Stimulated activated CD4-positive, alpha-beta T cell treated with anti-CD3 and anti-CD28 coated beads, Interleukin-1b, Interleukin-23, amount 100 ng/mL, for 24 hours (primary cell): ENCODE measurements at places on chromosomes 1 and 21.

DNA sequence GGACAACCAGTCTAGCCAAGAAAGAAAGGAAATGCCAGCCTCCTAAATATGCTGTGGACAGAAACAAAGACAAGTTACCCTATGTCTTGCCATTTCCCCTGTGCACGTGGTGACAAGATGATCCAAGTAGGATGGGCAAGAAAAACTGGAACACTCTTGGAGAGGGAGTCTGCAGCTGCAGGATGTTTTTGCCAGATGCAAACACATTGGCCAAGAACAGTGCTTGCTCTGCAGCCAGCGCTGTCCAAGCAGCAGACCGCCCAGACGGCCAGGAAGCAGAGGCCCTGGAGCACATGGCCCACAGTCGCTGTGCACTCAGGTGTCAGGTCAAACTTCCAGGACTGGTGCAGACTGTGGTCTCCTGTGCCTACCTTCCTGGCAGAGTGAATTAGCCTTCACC lies 189.3 kb downstream of the SLC35F3 start:
- DNase-seq = no peak

DNA sequence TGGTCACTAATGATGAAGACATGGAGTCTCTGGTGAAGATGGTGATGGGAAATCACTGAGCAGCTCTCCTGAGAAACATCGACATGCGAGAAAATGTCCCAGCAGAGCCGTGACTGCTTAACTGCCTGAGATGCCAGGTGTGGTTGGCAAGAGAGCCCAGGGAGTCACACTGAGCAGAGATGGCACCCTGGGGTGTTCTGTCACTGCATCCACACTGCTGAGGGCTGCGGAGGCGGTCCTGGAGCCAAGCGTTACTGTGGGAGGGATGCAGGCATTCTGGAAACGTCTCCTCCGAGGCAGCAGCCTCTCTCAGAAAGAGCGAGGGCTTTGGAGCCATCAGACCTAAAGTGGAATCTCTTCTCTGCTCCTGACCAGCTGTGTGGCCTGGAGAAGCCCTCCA lies 57.2 kb downstream of the EPHB2 start:
- no peak for DNase-seq

GRCh38 chr1:68180441-68181164 lies 51.7 kb downstream of the WLS start:
- DNase-seq = no peak

- no peak for DNase-seq
Measured at GRCh38 chr1:230300322-230301301, 125.5 kb downstream of the PGBD5 start.

DNA sequence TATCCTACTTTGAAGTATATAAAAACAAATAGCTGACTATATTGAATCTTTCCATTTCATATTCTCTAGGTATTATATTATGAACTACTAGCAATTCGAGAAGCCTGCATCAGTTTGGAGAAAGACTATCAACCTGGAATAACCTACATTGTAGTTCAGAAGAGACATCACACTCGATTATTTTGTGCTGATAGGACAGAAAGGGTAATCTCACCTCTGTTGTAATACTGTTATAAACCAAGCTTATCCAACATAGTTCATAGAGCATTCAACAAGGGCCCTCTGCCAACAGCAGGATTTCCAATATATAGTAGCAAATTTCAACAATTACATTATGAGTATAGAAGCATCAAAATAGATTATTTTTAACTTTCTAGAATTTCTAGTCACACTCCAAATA lies 43.7 kb upstream of the TEKT2 start:
- DNase-seq = no peak

- DNase-seq = peak; percentile 47
Measured at GRCh38 chr21:45592208-45592619, 50.0 kb upstream of the SLC19A1 start.

DNA sequence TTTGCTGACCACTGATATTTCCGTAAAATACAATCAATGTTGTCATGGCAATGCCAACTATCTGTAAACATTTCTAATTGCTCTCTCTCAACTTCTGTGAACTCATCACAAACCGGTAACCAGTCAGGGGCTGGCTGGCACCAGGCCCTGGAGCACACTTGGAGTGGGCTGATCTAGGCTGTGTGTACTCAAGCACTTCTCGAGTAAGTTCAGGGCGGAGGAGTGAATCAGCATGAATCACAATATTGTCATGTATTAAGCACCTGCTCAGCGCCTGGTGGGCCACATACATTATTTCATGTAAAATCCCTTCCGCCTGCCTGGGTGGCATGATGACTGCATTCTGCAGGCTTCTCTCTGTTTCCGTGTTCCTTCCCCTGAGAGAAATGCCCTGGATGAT lies 212.4 kb downstream of the FOXD2 start:
- DNase-seq = no peak

GRCh38 chr1:3679098-3679555 lies 26.8 kb downstream of the TP73 start:
- no peak for DNase-seq

DNA sequence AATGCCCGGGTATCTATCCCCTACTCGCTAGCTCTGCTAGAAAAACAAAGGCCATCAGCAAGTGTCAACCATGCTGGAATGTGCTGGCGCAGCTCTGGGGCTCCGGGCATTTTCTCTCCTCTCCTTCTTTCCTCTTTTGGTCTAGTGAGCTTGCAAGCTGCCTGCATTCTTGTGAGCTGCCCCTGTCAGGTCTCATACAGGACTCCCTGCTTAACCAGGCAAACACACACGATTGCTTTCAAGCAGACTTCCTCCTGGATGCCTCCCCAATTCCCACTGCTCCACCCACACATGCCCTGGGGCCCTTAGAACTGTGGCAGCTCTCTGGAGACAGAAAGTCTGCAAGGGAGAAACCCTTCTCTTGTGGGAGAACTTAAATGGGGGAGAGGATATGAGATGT lies 35.7 kb upstream of the SUCO start:
- no peak for DNase-seq

- DNase-seq = peak; percentile 35
Measured at GRCh38 chr1:52403566-52404115, 582 bp downstream of the ORC1 start.

GRCh38 chr1:50348449-50349241 lies 74.6 kb downstream of the DMRTA2 start:
- peak; percentile 31 for DNase-seq

GRCh38 chr1:201562659-201563405 lies 23.9 kb downstream of the NAV1 start:
- DNase-seq = no peak

DNA sequence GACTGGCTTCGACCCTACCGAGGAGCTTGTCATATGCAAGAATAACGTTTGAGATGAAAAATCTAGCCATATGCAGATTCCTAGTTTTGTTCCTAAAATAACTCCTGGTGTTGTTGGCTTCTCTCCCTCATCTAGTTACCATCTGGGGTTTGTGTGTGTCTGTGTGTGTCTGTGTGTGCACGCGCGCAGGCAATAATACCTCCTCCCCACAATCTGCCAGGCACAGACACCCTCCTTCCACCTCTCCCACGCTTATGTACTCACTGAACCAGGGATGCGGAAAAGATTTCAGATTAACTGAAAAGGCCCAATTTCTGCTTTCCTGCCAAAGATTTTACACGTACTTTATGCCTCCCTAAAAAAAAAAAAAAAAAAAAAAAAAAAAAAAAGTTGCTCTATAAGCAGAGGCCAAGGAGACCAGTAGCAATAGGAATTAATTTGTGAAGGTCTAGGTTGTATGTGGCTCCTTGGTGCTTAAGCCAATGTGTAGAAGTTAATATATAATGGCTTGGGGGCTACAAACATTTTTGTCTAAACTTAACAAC lies 452.7 kb downstream of the NUF2 start:
- no peak for DNase-seq

GRCh38 chr1:94801919-94802546 lies 18.1 kb upstream of the SLC44A3 start:
- no peak for DNase-seq

GRCh38 chr1:40651138-40651857 lies 14.2 kb downstream of the RIMS3 start:
- no peak for DNase-seq

GRCh38 chr1:145963265-145964019 lies 933 bp downstream of the ANKRD34A start:
- DNase-seq = no peak

DNA sequence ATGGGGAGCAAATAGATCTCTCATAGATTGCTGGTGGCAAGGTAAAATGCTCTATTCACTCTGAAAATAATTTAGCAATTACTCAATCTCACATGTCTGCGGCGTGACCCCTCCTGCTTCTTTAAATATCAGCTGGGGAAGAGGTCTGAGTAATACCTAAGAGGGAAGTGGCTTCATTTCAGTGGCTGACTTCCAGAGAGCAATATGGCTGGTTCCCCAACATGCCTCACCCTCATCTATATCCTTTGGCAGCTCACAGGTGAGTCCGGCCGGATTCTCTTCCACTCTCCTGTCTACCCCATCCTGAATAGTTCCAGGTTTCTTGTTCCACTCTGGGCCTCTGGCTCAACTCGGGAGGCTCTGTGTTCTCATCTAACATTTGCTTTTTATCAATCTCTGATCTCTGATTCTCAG lies at the start of gene SLAMF7:
Gene SLAMF7 (plus strand): TSS at position 150 of the 414 bp plus-strand sequence. CDS start 55 bp downstream, at position 205.
- no peak for DNase-seq

DNA sequence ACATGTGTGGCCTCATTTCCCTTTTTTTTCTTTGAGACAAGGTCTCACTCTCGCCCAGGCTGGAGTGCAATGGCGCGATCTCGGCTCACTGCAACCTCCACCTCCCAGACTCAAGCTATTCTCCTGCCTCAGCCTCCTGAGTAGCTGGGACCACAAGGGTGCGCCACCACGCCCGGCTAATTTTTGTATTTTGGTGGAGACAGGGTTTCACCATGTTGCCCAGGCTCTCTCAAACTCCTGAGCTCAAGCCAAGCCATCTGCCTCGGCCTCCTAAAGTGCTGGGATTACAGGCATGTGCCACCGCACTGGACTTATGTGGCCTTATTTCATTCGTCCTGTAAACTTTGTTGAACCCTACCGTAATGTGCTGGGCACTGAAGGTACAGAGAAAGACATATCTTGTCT lies 569 bp upstream of the WARS2 start:
- peak; percentile 20 for DNase-seq

DNA sequence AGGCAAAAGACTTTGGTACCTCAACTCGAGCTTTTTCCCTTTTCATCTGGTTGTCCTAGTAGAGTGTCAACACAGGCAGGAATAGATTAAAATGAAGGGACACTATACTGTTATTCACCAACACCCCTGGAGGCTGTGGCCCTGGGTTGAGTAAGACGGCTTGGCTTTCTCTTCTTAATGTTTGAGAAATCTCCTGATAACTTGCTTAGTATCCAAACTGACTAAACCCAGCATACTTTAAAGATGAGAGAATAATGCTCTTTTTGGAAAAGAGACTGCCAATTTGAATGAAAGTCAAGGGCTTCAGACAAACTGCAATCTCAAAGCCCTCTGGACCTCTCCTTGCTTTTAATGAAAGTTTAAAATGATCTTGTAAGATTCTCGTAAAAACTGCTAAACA lies 2.6 kb upstream of the SLC30A1 start:
- no peak for DNase-seq

- DNase-seq = no peak
Measured at GRCh38 chr1:153356392-153357075, 1.1 kb upstream of the S100A9 start.

DNA sequence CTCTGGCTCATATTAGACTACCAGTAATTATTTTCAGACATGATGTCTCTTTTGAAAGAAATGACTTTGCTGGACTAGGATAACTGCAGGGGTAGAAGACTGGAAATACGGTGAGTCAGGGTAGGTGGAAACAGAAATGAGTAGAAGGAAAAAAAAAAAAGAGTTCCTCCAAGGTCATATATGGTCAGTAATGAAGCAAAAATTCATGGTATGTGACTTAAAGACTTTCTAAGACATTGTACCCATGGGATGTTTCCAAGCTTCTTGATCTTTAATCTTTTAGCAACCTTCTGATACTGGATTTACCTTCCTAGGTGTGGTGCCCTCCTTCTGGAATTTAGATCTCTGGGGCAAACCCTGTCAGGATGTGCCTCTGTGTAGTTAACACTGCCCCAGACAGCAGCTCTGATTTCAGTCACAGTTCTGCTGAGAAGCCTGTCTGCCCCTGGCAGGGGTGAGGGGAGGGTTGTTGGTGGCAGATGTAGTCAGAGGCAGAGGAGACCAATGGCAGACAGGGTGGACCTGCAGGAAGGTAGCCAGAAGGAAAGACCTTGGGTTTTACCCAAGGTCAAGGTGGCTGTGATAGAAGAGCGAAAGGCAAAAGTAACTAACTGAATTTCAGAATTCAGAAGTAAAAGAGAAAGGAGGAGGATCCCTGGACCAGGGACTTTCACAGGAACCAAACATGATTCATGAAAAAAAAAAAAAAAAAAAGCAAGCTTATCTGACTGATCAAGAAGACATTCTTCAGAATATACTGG lies 44.1 kb upstream of the BCL10 start:
- DNase-seq = no peak

DNA sequence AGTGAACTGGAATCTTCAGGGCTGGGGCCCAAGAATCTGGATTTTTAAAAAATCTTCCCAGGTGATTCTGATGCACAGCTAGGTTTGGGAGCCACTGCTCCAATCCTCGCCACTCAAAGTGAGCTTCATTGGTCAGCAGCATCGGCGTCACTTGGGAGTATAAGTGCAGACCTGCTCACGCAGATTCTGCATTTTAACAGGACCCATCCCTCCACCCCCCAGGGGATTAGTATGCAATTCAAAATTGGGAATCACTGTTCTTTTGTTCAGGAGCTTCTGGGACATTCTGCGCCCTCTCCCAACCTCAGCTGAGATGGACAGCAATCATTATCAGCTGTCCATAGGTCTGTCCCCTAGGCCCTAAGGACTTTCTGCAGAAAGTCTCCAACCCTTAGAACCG lies 53.5 kb downstream of the LGR6 start:
- DNase-seq = no peak
